ENCODE measurements at places on chromosomes 3 and 15.

DNA sequence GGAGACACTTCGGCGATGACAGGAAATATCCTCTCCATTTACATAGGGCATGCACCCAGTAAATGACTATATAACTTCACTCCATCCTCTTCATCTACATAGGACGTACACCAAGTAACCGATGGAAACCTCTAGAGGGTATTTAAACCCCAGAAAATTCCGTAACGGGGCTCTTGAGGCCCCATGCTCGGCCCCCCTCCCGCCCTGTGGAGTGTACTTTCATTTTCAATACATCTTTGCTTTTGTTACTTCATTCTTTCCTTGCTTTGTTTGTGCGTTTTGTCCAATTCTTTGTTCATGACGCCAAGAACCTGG lies 7.5 kb upstream of the FAM107A start:
- DNase-seq = no peak

DNA sequence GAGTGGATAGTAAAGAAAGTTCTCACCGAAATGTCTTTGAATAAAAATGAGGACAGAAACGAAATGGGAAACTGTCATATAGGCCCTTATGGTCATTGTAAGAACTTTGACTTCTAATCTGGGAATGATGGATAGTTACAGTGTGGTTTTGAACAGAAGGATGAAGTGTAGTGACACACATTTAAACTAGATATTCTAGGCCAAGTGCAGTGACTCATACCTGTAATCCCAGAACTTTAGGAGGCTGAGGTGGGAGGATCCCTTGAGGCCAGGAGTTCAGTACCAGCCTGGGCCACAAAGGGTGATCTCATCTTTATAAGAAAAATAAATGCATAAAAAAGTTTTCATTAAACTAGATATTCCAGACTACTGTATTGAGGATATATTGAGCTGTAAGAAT lies 452.8 kb downstream of the ROBO1 start:
- DNase-seq = no peak

- no peak for DNase-seq
These were observed 647 bp downstream of the HMG20A start for GRCh38 chr15:77421370-77421700.

DNA sequence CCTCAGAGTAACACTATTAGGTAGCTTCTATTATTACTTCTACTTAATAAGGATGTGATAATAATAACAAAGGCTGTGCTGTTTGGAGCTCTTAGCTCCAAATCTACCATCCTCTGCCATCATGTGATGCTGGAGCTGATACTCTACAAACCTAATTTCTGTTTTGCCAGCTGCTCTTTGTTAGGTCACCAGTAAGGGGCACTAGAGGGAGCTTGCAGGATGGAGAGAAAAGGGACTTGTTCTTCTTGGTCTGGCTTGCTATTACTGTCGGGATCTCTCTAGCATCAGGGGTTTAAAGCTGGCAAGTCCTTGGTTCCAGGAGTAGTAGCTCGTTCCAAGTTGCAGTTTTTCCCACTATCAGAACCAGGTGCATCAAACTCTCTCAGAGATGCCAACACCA lies 194.9 kb upstream of the KBTBD8 start:
- DNase-seq = no peak

GRCh38 chr3:27927882-27928281 lies 205.8 kb upstream of the EOMES start:
- no peak for DNase-seq

- no peak for DNase-seq
These were observed 57.9 kb downstream of the ITGB5 start for GRCh38 chr3:124829178-124829818.

- DNase-seq = no peak
These were observed 828 bp downstream of the U2SURP start for GRCh38 chr3:143002083-143002712.

- no peak for DNase-seq
These were observed 58.6 kb upstream of the TPM1 start for GRCh38 chr15:62983956-62984355.

GRCh38 chr15:63372018-63372705 lies 9.5 kb downstream of the CA12 start:
- DNase-seq = no peak

GRCh38 chr3:1087066-1087560 lies 5.7 kb upstream of the CNTN6 start:
- DNase-seq = no peak

DNA sequence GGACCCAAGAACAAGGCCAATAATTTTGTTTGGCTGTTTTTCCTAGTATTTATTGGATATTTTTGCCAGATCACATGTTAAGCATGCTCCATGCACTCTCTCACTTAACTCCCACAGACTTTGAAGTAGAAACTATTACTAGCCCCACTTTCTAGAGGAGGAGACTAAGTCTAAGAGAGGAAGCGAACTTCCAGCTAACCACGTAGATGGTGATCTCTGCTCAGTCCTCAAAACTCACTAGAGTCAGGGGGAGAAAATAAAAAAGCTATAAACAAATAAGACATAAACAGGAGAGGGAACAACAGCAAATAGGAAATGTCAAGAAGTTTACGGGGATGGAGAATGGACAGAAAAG lies 481.0 kb upstream of the PROK2 start:
- DNase-seq = no peak

DNA sequence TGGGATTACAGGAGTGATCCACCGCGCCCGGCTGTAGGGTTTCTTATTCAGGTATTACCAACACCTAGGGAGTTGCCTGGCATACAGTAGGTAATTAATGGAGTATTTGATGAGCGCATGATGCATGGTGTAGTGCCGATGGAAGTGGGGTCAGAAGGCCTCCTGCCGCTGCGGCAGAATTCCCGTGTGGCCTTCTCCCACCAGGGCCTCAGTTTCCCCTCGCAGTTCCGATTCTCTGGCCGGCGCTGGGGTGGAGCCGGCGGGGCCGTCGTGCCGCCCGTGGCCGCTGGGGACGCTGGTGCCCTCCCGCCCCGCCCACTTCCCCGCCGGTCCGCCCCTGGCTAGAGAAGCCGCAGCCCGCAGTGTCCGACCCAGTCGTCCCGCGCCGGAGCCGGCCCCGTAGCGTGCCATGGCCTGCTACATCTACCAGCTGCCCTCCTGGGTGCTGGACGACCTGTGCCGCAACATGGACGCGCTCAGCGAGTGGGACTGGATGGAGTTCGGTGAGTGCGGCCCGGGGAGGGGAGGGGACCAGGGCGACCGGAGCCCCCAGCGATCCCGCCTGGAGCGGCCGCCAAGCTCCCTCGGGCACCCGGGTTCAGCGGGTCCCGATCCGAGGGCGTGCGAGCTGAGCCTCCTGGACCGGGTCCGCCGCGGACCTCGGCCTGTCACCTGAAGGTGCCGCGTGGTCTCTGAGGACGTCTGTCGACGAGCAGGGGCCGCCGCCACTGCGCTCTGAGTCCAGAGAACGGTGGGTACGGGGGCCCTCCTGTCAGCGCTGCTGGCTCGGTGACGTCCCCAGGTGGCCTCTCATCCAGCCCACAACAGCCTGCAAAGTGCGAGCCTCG lies at the start of gene IRAK2:
IRAK2 (plus strand) TSS at position 374 of the 848 bp plus-strand sequence; CDS start at position 410, 36 bp downstream.
- peak; percentile 52 for DNase-seq

DNA sequence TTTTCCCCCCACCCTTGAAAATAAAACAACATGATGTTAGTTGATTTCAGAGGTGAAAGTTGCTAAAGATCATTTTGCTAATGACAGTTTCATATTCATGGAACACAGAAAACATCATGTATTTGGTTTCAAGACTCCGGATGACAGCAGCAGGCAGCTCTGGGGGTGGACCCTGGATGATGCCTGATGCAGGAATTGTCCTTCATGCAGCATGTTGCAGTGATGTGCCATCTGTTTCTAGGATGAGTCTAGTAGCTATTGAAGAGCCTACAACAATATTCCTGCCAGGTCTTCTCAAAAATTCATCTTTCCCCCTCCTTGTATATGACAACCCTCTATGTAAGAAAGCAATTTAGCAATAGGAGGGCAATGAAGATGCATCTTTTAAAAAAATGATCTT lies 108.3 kb downstream of the SV2B start:
- DNase-seq = no peak

- no peak for DNase-seq
These were observed 52.8 kb downstream of the MGA start for GRCh38 chr15:41713047-41713446.

- DNase-seq = no peak
These were observed 286.3 kb downstream of the RAP2B start for GRCh38 chr3:153448151-153448829.

GRCh38 chr3:155658671-155659261 lies 86.1 kb downstream of the PLCH1 start:
- DNase-seq = no peak

DNA sequence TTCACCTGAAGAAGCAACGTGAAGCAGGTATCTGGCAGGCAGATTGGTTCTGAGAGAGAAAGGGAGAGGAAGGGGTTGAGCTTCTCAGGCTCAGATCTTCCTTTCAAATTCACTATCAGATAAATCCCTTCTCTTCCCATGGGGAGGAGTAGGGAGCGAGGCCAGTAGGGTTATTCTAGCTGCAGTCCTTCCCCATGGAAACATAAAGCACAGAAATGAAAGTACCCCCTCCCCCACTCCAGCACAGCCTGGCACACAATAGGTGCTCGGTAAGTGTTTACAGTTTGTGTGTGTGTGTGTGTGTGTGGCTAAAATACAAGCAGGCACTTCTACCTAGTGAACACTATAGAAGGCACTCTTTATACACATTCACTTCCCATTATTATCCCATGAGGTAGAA lies 20.8 kb upstream of the VPS8 start:
- no peak for DNase-seq

DNA sequence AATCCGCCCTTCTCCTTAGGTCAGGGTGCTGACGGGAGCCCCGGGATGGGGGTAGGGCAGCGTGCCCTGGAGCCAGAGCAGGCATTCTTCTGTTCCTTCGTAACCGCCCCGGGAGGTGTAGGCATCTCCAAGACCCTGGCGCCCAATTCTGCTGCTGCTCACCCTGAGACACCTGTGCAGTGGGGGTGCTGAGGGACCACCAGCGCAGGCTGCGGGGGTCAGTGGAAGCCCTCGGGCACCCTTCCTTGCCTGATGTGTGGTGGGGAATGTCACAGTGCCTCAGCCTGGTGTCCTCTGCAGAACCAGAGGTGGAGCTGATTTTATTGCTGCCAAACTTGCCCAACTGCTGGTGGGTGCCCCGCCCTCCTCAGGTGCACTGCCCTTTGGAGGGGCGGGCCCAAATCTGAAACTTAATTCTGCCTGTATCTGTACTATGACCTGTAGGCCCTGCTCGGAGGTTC lies 7.3 kb downstream of the CSK start:
- DNase-seq = no peak

- no peak for DNase-seq
These were observed 37.8 kb upstream of the ATP10A start for GRCh38 chr15:25900901-25901300.

DNA sequence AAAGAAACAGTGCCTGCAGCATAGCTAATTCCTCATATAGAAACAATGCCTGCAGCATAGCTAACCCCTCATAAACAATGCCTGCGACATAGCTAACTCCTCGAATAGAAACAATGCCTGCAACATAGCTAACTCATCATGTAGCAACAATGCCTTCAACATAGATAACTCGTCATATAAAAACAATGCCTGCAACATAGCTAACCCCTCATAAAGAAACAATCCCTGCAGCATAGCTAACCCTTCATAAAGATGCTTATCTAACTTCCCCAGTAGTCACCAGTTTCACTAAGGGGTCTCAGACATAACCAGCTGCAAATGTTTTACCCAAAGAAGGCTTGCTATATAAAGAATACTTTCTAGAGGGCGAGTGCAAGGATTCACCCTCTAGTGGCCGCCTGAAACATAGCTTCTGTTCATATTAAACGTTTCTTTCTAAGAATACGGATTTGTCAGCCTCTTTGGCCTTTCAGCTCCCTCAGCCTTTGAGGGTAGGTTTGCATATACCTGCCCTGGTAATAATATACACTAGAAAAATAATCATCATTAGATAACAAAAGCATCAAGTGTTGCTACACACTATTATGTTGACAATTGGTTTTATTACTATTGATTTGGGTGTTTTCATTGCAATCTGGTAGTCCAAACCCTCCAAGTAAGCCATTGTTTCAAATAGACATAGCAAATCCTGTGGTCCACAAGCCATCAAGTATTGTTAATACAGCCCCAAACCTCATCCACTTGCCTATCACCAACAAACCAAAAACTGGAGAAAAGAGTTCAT lies 44.4 kb upstream of the FAN1 start:
- peak; percentile 8 for DNase-seq

GRCh38 chr3:99741588-99741987 lies 76.1 kb upstream of the CMSS1 start:
- no peak for DNase-seq

GRCh38 chr3:48039487-48040190 lies 23.4 kb upstream of the MAP4 start:
- no peak for DNase-seq

DNA sequence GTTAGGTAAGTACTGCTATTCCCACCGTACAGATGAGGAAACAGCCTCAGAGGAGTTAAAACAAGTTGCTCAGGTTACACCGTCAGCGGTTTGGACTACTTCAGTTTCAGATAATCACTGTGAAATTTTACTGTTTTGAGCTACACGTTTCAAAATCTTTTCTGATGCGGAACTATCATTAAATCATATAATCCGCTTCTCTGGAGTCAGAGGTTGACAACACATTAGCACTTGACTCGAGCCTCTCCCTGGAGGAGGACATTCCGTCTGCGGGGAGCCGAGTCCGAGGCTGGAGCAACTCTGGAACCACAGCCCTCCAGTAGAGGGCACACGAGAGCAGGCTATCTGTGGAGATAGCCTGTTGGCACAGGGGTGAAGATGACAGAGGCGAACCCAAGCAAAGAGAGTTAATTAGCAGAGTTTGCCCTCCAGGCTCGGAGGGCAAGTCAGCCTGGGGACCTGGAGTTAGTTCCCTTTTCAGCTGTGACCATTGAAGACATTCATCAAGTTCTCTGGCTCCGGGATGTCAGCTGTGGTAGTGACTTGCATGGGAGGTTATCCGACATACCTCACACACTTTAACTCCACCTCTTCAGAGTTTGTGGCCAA lies 131.2 kb downstream of the IGF1R start:
- DNase-seq = peak; percentile 86

DNA sequence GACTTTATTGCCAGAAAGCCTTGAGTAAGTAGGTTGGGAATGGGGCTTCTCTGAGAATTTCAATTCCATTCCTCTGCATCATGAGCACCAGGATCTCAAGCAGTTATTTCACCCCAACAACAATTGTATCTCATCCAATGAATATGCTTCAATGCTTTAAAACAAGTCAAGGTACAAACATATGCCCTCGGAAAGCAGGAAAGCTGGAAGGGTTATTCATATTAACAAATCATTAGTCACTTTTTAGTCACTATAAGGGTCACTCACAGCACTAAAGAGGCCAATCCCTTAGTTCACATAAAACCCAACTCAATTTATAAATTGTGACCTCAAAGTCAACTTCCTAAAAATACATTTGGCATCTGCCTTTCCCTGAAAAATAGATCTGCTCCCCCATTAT lies 16.2 kb downstream of the MB21D2 start:
- DNase-seq = no peak

DNA sequence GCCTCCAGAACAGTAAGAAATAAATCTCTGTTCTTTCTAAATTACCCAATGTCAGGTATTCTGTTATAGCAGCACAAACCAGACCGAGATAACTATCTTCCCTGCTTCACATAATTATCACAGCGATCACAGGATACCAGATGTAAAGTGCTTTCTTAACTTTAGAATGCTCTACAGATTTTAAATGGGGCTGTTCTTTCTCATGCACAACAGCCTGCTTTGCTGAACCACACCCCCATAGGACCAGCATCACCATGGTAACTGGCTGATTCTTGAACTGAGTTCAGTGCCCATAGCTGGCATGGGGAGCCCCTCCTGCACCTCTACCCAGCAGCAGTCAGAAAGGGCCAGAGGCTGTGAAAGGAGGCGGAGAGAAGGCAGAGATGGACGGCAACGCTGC lies 7.8 kb downstream of the CD80 start:
- no peak for DNase-seq
